ENCODE measurements at places on chromosomes 4 and X.

DNA sequence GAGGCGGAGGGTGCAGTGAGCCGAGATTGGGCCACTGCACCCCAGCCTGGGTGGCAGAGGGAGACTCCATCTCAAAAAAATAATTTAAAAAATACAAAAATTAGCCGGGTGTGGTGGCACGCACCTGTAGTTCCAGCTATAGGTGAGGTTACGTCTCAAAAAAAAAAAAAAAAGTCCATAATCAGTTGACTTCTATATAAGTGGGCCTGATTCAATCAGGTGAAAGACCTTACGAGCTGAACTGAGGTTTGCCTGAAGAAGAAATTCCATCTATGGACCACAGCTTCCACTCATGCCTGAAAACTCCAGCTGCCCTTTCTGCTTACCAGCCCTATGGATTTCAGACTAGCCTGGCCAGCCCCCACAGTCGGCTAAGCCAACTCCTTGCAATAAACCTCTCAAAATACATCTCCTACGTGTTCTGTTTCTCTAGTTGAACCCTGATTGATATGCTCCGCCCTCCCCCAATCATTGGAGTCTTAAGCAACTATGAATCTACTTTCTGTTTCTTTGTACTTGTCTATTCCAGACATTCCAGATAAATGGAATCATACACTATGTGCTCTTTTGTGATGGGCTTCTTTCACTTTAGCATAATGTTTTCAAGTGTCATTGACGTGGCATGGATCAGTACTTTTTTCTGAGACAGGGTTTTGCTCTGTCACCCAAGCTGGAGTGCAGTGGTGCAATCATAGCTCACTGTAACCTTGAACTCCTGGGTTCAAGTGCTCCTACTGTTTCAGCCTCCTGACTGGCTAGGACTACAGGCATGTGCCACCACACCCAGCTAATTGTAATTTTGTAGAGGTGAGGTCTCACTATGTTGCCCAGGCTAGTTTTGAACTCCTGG lies 36.6 kb downstream of the SAT1 start:
- DNase-seq = no peak

DNA sequence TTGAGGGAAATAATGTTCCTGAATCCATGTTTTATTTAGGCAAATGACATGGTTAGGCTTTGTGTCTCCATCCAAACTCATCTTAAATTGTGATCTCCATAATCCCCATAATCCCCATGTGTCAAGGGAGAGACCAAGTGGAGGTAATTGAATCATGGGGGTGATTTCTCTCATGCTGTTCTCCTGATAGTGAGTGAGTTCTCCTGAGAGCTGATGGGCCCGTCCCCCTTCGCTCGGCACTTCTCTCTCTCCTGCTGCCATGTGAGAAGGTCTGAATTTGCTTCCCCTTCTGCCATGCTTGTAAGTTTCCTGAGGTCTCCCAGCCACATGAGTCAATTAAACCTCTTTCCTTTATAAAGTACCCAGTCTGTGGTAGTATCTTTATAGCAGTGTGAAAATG lies 563.0 kb upstream of the NR3C2 start:
- DNase-seq = no peak

- DNase-seq = no peak
Observed at GRCh38 chr4:32042486-32043247, 1322.5 kb downstream of the PCDH7 start.

GRCh38 chrX:69705818-69706217 lies 89.9 kb downstream of the EDA start:
- DNase-seq = no peak

- DNase-seq = no peak
Observed at GRCh38 chr4:54359919-54360650, 131.0 kb downstream of the PDGFRA start.

DNA sequence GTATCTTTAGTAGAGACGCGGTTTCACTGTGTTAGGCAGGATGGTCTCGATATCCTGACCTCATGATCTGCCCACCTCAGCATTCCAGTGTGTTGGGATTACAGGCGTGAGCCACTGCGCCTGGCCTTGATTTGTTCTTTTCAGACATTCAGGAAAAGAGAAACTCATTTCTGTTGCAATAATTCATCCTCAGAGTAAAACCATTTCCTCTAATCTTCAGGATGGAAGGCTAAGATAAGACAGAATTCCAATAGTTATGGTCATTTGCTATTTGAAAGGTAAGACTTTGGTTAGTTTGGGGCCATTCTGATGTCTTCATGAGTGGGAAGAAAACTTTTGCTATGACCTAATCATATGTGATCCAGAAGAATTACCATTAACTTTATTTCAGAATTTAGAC lies 83.0 kb downstream of the LRP2BP start:
- no peak for DNase-seq

DNA sequence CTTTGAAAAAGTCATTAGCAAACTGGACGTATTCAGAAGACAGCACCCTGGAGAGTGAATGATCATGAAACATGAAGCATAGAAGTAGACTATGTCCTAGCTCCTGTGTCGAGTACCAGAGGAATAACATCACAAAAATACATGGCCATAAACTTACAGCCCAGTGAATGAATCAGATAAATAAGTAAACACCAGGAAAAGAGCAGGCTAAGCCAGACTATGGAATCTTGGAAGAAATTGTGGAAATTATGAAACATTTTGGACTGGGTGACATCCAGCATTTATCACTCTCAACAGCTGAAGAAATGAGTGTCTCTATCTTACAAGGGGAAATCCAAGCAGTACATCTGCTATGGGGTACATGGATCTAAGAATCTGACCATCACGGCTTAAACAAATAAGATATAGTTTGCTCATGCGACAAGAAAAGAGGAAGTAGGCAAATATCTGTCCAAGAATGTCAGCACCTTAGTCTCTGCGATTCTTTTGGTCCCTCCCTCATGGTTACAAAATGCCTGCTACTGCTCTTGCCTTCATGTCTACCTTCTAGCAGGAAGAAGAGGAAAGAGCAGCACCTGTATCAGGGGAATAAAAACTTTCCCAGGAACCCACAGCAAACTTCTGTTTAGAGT lies 481.5 kb downstream of the BCOR start:
- no peak for DNase-seq

DNA sequence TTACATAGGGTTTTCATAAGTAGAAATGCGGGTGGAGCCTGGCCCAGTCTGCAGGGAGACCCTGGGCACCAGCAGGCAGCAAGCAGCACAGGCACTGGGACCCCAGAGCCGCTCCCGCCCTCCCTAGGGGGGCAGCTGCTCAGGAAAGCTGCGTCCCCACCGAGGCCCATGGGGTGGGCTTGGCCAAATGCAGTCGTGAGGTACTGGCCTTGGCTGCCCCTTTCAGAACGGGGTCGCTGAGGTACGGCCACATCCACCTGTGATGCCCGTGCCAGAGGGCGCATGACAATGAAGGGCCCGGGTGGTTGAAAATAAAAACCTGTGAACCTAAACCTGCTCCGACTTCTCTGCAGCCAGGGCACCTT lies 16.7 kb downstream of the TMEM175 start:
- no peak for DNase-seq

- no peak for DNase-seq
Observed at GRCh38 chr4:127352220-127353113, 280.3 kb upstream of the INTU start.

DNA sequence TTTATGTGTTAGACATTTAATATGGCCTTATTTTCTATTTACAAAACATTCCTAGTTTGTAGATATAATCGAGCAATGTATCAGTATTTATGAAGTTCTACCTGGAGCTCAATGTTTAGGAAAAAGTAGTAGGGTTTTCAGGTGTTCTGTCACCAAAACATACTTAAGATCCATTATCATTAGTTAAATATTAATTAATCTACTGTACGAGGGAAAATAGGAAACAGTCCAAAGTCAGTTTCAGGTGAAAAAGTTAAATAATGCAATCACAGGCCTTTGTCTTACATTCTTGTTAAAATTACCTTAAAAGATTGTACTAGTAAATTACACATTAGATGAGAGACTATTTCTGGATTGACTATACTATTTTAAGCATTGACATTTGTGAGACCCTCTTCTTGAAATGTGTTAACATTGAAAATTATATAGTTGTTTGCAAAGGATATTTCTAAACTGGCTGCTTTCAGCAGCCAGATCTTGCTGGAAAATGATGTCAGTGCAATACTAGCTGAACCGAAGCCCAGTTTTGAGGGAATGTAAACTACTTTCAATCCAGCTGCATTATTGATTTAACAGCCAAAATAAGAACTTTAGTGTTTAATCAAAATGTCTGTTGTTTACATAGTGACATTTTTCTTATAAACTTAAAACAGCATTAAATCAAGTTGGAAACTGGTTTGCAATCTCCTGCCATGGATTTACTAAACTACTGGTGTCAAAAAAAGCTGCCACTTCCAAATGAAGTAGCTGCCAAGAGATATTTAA lies 19.3 kb downstream of the GUCY1B1 start:
- no peak for DNase-seq

DNA sequence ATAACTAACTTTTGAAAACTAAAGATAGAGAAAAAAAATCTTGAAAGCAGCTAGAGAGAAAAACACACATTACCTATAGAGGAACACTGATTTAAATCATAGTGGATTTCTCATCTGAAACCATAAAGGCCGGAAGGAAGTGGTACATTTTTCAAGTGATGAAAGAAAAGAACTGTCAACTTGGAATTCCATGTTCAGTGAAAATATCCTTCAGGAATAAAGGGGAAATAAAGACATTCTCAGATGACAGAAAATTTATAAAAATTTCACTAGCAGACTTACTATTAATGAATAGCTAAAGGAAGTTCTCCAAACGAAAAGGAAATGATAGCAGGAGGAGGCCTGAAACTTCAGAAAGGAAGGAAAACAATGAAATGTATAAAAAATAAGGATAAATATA lies 7.6 kb upstream of the JADE3 start:
- DNase-seq = no peak

DNA sequence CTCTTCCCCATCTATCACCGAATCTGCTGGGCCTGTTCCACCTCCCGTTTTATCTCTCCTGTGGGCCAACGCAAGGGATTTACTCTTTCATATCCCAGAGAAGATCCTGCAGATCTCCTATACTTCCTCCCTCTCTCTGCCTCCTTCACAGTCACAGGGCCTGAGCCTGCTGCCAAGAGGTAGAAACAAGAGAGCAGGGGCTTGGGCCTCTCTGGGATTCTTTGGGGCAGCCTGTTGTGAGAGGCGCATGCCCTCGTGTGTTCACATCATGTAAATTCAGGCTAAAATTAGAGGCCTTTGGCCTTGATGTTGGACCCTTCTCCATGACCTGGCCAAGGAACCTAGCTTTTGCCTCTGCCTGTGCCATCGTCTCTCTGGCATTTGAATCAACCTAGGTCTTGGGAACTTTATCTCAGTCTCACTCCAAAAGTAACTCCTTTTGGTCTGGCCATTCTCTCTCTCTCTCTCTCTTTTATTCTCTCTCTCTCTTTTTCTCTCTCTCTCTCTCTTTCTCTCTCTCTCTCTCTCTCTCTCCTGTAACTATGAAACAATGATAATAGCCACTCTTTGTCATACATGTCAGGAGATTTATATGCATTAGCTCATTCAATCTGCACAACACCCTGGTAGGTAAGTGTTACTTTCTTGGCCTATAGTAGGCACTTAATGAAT lies 20.0 kb upstream of the EFNB1 start:
- DNase-seq = no peak

GRCh38 chrX:39767446-39767845 lies 330.3 kb downstream of the BCOR start:
- no peak for DNase-seq

DNA sequence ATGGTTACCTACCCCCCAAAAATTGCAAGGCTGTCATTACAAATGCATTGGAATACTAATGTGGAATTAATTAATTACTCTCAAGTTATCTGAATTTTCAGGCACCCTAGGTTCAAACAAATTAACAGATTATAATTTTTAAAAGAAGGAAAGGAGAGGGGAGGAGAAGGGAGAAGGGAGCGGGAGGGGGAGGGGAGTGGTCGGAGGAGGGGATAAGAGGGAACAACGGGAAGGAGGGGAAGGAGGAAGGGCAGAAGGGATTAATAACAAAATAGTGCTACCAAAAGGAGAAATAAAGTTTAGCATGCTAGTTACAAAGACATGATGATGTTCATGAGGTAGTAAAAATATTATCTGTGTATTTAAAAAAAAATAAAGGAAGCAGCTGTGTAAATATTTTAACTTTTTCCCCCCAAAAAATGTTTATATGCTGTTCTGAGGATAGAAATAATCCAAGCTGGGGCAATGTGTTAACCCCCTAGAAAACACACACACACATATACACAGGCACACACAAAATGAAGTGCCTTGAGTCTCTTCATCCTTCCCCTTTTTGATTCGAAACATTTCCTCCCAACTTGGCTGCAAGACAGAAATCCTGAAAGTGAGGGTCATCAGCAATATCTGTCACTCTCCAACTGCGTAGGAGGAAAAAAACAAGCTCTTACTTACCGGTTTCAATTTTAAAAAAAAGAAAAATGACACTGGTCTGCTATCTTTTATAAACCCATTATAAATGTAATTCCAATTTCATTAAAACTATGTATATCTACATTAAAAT lies 58.8 kb downstream of the PPP3CA start:
- DNase-seq = no peak

- no peak for DNase-seq
Observed at GRCh38 chr4:128155874-128156456, 94.9 kb downstream of the LARP1B start.

DNA sequence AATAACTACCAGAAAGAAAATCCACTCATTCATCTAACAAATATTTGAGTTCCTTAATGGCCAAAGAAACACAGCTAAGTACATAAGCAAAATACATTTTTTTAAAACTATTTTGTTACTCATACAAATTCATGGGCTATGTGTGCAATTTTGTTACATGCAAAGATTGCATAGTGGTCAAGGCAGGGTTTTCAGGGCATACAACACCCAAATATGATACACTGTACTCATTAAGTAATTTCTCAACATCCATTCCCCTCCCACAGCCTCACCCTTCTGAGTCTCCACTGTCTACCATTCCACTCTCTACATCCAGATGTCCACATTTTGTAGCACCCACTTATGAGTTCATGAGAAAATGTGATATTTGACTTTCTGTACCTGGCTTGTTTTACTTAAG lies 58.2 kb downstream of the BRWD3 start:
- DNase-seq = no peak

DNA sequence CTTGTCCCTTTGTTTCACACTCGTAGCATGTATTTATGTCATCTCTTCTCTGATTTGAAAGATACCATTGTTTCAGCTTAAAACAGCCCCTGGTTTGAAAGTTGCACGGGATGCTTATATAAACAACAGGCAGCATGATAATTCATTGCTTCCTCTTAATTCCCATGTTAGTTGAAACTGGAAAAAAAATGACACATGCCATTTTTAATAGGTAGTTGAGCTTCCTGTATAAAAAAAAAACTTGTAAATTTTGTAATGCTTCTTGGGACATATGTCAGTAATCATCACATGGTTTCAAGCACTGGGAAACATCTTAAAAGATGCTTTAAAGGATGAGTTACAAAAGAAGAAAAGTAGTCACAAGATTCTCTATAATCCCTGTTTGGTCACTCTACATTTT lies 243.0 kb downstream of the PALLD start:
- DNase-seq = no peak

- no peak for DNase-seq
Observed at GRCh38 chr4:82677327-82677726, 115.5 kb upstream of the TMEM150C start.
